ENCODE measurements at places on chromosomes 4 and X.
A peak's percentile ranks its signal among the peaks of the same experiment; 100 is the strongest.

GRCh38 chr4:64643841-64644240 is 234.6 kb upstream of the TECRL start:
- no peaks in the 10 kb centered on the region for H3K4me1 ChIP-seq
- H3K36me3 ChIP-seq: no peaks in the 10 kb centered on the region
- no peak for DNase-seq
- no peak overlapping the region for H3K27ac ChIP-seq

- H3K27ac ChIP-seq: no peak overlapping the region
- no peak for DNase-seq
- no peaks in the 10 kb centered on the region for H3K27me3 ChIP-seq
- no peaks in the 10 kb centered on the region for H3K36me3 ChIP-seq
- no peaks in the 10 kb centered on the region for H3K4me1 ChIP-seq
- no peak overlapping the region for H3K4me3 ChIP-seq
Observed at GRCh38 chrX:37722595-37722994, 37.0 kb downstream of the XK start.

GRCh38 chr4:94448815-94449375 is 2.8 kb upstream of the PDLIM5 start:
- no peak for DNase-seq
- H3K27me3 ChIP-seq: peaks cover 16% of the 10 kb centered on the region
- peak overlapping the region; percentile 15 for H3K4me3 ChIP-seq

GRCh38 chr4:54090804-54091623 is 8.9 kb upstream of the GSX2 start:
- peaks cover 15% of the 10 kb centered on the region for H3K4me1 ChIP-seq
- DNase-seq: no peak
- H3K27me3 ChIP-seq: peaks cover 92% of the 10 kb centered on the region
- no peak overlapping the region for H3K27ac ChIP-seq
- peak overlapping the region; percentile 90 for H3K4me3 ChIP-seq
- H3K36me3 ChIP-seq: no peaks in the 10 kb centered on the region

- H3K27me3 ChIP-seq: no peaks in the 10 kb centered on the region
- H3K4me1 ChIP-seq: peaks cover 40% of the 10 kb centered on the region
- H3K27ac ChIP-seq: no peak overlapping the region
- no peak for DNase-seq
- no peak overlapping the region for H3K4me3 ChIP-seq
- no peaks in the 10 kb centered on the region for H3K36me3 ChIP-seq
Observed at GRCh38 chr4:3344596-3344995, 51.8 kb downstream of the RGS12 start.

- H3K27ac ChIP-seq: no peak overlapping the region
- H3K4me1 ChIP-seq: peaks cover 8% of the 10 kb centered on the region
- H3K36me3 ChIP-seq: peaks cover 27% of the 10 kb centered on the region
- H3K27me3 ChIP-seq: no peaks in the 10 kb centered on the region
- no peak overlapping the region for H3K4me3 ChIP-seq
Observed at GRCh38 chr4:145108128-145108527, 10.0 kb downstream of the ABCE1 start.

- H3K4me1 ChIP-seq: peaks cover 29% of the 10 kb centered on the region
- H3K4me3 ChIP-seq: no peak overlapping the region
- no peaks in the 10 kb centered on the region for H3K36me3 ChIP-seq
- peaks cover 17% of the 10 kb centered on the region for H3K27me3 ChIP-seq
Observed at GRCh38 chrX:30302956-30303355, 6.2 kb downstream of the NR0B1 start.

All from type B pancreatic cell (in vitro differentiated cells).